ENCODE measurements at places on chromosomes 12 and 14.

GRCh38 chr12:49542592-49543160 is 3.8 kb downstream of the KCNH3 start:
- no peak for DNase-seq

DNA sequence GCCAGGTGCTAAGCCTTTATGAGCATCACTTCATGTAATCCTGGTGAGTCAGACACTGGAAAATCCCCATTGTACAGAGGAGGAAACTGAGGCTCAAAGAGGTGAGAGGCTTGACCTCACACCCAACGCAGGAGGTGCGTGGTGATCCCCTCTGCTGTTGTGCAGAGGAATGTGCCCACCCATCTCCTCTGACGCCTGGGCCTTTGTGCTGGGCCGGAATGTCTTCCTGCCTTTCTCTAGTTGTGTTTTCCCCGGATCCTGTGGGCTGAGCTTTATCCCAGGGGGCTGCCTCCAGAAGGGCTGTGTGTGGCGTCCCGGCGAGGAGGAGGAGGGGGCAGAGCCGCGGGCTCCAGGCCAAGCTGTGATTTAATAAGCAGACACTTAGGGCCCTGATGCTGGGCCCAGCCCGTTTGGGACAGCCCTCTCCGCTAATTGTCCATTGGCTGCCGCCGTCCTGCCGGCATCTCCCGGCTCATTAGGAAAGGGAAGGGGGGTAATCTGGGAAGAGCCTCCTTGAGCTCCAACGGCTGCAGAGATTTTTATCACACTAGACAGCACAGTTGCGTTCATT is 653.6 kb downstream of the MED13L start:
- DNase-seq, result peak; percentile 13

DNA sequence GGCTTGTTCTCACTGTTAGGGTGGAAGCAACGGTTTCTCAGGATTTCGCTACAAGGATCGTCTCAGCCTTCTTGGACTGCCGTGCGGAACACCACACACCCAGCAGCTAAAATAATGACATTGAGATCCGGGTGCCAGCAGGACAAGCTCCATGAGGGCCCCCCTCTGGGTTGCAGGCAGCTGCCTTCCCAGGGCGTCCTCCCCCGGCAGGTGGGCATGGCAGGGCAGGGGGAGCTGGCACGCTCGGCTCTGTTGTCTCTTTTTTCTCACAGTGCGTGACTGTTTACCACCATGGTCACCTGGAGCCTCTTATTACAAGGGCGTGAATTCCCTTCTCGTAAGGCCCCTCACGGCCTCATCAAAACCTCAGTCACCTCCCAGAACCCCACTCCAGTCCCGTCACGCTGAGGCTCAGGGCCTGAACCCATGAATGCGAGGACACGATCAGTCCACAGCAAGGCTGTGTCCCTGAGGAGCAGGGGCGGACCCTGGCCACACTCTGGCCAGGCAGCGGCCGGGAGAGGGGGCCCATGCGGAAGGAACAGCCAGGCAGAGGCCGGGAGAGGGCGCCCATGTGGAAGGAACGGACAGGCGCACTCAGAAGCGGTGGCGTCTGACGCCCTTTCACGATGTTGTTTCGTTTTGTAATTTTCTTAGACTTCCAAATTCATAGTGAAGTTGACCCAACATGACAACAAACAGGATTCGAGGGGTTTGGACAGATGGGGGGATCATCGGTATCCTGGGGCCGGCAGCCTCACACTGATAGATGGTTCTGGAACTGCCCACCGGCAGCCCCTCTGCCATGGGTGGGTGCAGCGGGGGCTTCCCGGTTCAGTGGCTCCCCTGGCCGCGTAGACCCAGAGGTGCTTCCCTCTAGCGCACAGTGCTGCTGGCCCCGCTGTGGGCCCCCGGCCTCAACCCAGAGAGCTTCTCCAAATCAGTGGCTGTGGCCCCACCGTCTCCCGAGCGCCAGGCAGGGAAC is 10.0 kb downstream of the LRCOL1 start:
- DNase-seq, result peak; percentile 62

DNA sequence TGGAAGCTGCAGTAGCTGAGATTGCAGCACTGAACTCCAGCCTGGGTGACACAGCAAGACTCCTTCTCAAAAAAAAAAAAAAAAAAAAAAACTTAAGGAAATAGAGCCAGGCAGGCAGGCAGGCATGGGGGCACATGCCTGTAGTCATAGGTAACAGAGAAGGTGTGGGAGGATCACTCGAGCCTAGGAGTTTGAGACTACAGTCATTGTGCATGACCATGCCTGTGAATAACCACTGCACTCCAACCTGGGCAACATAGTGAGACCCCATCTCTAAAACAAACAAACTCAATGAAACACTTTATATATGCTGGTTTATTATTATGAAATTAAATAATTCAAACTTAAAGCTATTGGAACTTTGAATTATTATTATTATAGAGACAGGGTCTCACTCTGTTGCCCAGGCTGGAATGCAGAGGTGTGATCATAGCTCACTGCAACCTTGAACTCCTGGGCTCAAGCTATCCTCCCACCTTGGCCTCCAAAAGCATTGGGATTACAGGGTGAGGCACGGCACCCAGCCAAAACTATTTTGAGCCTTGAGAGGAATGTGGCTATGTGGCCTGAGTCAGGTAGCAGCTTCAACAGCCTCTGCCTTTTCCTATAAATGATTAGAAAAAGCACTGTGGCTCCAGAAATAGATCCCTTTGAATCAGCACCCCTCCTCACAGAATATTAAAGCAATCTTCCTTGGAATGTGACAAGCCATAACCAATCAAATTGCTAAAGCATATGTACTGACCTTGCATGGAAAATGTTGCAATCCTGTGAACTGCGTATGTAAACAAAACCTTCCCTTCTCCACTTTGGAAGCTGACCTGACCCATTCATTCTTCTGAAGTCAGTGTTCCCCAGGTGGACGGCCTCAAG is 34.7 kb upstream of the YY1 start:
- no peak for DNase-seq

- DNase-seq, result peak; percentile 54
Observed at GRCh38 chr14:54338696-54339317, 58.0 kb upstream of the CDKN3 start.

DNA sequence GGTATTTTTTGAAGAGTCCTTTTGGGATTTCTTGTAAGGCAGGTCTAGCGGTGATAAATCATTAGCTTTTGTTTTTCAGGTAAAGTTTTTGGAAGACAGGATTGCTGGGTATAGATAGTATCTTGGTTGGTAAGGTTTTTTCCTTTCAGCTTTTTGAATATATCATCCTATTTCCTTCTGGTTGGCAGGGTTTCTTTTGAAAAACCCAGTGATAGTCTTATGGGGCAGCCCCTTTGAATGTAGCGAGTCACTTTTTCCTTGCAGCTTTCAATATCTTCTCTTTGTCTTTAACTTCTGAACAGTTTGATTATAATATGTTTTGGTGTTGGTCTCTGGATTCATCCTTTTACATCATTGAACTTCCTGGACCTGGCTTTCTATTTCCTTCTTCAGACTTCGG is 20.2 kb downstream of the TMX1 start:
- DNase-seq, result no peak

DNA sequence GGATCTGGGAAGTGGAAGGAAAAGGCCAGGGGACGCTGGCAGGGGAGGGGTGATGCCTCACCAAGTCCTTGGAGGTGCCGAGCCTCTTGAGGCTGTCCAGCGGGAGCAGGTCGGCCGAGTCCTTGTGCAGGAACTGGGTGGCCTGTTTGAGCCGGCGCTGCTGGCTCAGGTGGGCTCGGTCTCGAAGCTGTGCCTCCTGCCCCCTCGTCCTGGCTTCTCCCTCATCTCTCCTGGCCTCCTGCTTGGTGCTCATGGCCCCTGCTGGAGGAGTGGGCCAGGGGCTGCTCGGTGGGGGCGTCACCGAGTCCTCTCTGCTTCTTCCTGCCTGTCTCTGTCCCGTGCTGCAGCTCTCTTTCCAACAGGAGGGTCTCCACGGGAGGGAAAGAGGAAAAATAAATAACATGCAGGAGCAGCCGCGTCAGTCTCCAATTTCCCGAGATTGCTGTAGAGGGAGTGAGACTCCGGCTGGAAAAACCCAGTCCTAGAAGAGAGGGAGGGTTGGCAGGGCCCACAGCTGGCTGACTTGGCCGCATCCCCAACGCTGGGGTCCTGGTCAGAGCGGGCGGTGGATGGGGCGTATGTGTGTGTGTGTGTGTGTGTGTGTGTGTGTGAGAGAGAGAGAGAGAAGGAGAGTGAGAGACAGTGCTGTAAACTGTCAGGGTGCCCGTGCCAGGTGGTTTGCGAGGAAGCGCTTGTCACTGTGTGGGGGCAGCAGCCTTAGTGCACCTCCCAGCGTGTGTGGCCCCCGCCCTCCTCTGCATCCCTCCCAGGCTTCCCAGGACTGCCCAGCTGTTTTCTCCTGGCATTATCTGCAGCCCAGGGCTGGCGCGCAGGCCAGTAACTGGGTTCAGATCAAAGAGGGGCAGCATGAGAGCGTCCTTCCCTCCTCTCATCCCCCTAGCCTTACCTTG is at the start of gene NRIP2:
Gene NRIP2, minus strand, starts transcription at position 455 of the 911 bp plus-strand sequence. Its CDS starts 52 bp downstream, at position 403.
- peak; percentile 79 for DNase-seq

DNA sequence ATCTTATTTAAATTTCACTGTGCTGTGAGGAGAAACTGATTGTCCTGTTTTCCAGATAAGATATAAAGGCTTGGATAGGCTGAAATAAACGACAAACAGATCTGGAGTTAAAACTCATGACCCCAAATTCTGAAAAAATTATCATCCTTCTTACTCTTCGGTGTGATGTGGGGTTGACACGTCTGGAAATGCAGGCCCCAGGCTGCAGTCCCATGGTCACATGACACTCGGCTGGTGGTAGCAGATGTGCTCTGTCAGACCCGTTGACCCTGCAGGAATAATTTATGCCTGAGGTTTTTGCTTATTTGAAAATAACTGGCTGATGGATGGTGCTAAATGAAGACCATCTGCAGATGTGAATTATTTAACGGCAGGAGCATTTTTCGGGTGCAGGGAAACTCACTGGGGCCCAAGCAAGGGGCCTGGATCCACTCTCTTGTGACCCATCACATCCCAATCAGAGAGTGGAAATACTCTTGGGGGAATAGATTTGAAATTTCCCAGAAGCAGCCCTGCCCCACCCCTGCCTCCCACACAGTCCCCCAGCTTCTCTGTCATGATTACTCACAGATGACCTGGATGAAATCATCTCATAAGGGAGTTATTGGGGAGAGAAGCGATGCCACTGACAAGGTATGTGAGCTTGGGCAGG is 47.7 kb upstream of the CMKLR1 start:
- no peak for DNase-seq

DNA sequence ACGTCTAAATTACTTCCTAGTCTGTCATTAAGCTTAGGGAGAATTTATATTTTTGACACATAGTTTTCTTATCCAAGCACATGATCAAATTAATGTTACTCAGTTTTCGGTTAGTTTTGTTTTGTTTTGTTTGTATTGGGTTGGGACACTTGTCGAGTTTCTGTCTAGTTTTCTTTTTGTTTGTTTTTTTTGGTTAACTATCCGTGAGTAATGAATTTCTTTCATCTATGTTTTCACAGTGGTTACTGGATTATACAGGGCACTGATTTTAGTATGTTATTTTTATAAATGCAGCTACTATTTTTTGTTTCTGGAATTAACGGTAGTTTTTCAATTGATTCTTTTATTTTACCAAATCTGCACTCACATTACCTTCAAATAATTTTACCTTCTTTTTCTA is 2.7 kb downstream of the KLRF1 start:
- DNase-seq, result no peak

GRCh38 chr12:108881953-108882352 is 2.1 kb downstream of the DAO start:
- DNase-seq, result no peak

DNA sequence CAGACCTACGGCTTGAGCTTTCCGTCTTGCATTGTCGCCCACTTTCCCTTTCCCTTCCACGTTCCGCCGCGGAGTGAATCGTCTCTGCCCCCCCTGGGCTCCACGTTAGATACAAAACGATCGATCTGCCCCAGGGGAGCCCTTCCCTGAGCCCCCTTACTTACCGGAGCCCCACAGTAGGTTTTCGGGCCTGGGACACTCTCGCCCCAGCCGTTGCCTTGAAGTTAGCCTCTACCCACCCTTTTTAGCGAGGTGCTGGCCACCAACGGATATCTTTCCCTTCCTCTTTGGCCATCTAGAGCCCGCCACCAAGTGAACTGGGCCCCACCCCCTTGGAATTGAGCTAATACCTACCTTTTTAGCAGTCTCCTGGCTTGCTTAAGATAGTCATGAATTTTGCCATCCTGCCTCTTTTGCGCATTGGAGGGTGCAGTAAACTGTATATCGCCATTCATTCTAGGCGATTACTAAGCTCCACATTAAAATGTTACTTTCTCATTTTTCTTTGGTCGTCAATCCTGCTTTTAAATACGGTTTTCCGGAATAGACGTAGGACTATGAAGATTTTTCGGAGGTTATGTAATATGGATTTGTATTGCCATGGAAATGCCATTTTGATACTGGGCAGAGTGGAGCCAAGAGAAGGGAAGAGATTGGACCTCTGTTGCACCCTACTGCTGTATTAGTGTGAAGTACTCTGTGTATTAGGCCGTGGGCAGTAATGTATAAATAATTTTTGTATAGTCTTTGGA is 764 bp downstream of the RBM25 start:
- no peak for DNase-seq

GRCh38 chr14:81147140-81147897 is 73.4 kb downstream of the GTF2A1 start:
- peak; percentile 35 for DNase-seq

DNA sequence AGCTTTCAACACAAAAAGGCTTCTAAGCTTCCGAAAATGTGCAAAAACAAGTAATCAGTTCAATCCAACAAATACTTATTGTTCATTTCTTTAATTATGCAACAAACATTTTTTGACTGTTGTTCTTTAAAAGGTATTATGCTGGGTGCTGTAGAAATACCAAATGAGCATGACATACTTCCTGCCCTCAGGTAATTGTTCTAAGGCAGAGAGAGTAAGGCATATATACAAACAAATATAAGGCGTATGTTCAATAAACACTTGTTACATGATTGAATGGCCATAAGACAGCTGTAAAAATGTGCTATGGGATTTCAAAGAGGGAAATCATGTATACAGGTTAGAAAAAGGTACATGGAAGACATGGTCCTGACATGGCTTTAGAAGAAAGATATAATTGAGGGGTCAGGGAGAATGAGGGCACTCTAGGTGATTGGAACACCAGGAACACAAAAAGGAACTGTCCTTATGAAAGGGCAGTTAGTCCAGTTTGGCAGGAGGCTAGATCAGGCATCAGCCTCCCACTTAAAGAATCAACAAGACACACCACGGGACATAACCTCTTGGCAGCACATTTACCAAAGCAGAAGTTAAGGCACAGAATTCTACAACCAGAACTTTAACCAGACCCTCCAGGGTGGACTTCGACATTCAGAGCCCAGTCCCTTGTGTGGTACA is 135.8 kb upstream of the SCAF11 start:
- no peak for DNase-seq

Measured in brain (organoid and tissue), 16 donors.